NCI-H1092 (cell line): ENCODE measurements at places on chromosomes 4 and X.

DNA sequence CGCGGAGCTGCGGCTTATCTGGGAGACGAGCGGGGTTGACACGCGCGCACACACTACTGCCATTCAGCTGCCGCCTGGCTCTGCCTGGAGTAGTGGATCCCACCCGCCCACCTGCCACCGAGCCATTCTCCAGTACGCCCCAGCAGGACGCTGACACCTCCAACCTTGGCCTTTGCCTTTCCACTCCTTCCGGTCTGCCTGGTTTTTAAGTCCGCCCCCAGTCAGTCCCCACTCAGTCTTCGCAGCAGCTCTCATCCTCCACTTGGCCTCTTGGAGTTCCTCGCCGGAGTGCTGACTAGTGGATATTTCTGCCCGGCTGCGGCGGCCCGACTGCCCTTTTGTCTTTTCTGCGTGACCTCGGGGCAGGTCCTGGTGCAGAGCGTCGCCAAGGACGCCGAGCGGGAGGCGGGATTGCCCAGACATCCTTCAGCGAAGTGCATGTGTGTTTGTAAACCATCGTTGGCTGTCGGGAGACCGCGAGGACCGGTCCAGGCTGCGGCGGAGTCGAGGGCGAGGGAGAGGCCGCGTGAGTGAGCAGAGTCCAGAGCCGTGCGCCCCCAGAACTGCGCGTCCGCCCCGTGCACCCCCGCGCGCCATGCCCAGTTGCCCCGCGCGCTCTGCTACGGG is 1.1 kb downstream of the SLIT2 start:
- DNase-seq: no peak

DNA sequence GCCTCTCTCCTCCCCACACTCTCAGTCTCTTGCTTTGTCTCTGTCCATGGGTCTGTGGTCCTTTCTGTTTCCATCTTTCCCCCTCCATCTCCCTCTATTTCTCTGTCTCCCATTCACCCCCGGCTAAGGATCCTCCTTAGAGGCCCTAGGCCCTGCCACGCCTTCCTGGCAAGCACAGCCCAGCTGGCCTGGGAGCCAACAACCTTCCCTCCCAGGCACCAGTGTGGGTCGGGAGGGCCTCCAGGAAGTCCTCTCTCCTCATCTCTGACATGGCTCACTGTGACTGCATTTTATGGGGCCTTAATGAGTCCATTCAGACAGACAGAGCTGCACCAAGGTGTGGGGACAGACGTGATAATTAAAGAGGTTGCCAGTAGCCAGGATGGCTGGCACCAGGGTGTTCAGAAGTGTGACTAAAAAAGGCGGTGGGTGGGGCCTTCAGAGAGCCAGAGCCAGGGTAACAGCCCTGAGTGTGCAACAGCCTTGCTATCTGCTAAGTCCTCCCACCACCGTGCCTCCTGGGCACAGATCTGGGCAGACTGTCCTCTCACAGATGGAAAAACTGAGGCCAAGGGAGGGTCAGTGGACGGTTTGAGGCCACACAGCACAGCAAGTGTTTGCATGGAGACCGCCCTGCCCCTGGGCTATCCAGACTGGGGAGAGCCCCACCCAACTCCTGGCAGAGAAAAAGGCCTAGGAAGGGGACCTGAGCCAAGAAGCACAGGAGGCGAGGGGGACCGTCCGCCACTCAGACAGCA is 31.5 kb downstream of the BLOC1S4 start:
- DNase-seq: peak; percentile 78

- DNase-seq: no peak
These were observed 311.7 kb upstream of the HTR2C start for GRCh38 chrX:114272096-114272686.

DNA sequence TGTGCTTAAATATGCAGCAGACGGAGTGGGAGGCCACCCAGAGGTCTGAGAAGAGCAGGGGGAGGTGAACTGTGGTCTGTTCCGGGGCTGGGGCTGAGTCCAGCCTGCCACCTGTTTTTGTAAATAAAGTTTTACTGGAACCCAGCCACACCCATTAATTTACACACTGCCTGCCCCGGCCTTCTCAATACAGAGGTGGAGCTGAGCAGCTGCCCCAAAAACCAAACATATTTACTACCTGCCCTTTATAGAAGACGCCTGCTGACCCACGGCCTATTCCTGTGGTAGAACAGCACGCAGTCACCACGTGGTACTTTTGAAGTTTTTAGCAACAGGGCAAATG is 45.9 kb downstream of the FGFRL1 start:
- DNase-seq: no peak

GRCh38 chr4:173436149-173436579 is 37.2 kb upstream of the SCRG1 start:
- DNase-seq: no peak

- DNase-seq: no peak
These were observed 2.7 kb upstream of the SRPK3 start for GRCh38 chrX:153778181-153778580.

- DNase-seq: no peak
These were observed 20.4 kb downstream of the RNF212 start for GRCh38 chr4:1092983-1093361.

GRCh38 chr4:25120146-25120940 is 39.9 kb downstream of the SEPSECS start:
- no peak for DNase-seq

GRCh38 chr4:15674046-15674445 is 7.6 kb upstream of the FAM200B start:
- DNase-seq: no peak

DNA sequence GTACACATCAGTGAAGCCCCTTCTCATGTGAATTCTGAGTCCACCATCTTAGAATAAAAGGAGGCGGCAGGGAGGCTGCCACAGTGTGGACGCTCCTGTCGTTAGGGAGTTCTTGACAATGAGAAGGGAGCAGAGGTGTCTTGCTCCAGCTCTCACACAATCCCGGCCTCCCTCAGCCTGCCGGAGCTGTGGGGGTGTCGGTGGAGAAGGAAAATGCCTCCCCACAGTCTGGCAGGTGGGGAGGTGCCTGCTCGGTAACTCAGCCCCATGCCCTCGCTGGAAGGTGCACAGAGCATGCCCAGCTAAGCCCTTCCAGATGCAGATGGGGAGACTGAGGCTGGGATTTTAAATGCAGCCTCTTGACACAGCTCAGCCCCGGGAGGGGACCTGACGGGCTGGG is 20.0 kb upstream of the SH3TC1 start:
- DNase-seq: no peak

- DNase-seq: no peak
These were observed 139.3 kb downstream of the BMPR1B start for GRCh38 chr4:94897023-94897422.

GRCh38 chrX:129768186-129768585 is 11.6 kb upstream of the SASH3 start:
- DNase-seq: no peak

DNA sequence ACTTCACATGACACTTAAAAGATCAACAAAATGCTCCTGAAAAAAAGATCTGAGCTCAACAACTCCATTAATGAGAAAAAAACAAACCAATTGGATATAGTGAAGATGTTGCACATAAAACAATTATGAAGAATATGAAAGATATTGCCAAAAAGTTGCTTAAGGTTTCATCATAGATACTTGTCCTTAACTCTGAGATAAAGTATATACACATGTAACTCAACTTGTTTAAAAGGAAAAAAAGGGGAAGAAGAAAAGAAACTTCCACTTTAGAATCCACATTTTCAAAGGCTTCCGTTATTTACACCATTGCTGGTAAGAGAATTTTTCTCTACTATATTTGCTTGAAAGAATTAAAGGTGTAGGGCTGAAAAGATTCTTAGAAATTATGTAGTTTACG is 2.7 kb downstream of the AFAP1 start:
- DNase-seq: no peak

DNA sequence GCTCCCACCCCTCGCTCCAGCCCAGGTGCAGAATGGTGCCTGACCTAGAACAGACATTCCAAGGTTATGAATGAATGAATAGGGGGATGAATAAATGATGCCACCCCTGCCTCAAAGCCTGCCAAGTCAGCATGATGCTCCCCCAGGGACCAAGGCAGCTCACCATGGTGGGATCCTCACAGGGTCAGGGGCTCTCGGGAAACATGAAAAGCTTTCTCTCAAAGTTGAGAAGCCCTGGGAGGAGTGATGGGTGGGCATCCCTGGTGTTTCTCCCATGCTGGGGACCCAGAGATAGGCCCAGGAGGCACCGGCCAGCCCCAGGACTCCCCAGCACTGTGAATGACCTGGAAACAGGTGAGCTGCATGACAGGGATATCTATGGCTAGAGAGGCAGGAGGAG is 58.9 kb downstream of the HTRA3 start:
- DNase-seq: no peak

DNA sequence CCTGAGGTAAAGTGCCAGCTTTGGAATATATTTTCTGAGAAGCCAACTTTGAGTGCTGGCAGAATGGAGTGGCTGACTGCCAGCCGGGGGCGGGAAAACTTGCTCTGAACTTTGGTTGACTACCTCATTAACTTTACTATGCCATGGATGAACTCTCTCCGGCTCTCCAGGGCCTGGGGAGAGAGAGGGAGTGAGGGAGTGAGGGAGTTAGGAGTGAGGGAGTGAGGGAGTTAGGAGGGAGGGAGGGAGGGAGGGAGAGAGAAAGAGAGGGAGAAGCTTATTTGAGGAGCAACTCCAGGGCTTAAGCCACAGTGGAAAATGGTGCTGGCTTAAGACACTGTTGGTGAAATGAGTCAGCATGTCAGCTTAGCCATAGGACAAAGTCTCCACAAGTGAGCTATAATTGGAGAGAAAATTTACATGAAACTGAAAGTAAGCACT is 280.9 kb upstream of the RPS6KA3 start:
- no peak for DNase-seq

- no peak for DNase-seq
These were observed 33.9 kb downstream of the SNCA start for GRCh38 chr4:89803036-89803435.

DNA sequence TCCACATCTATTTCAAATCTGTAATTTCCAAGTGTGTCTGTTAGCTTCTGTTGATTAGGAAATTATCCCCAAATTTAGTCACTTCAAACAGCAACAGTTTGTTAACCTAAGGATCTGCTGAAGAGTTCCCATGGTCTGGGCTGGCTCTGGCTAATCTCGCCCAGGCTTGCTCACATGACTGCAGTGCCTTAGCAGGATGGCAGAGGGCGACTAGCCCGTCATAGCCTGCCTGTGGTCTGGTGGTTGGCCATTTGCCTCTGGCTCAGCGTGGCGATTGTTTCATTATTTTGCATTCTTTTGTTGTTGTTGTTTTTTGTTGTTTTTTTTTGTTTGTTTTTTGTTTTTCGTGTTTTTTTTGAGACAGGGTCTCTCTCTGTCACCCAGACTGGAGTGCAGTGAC is 264.0 kb downstream of the TRIML1 start:
- DNase-seq: no peak

DNA sequence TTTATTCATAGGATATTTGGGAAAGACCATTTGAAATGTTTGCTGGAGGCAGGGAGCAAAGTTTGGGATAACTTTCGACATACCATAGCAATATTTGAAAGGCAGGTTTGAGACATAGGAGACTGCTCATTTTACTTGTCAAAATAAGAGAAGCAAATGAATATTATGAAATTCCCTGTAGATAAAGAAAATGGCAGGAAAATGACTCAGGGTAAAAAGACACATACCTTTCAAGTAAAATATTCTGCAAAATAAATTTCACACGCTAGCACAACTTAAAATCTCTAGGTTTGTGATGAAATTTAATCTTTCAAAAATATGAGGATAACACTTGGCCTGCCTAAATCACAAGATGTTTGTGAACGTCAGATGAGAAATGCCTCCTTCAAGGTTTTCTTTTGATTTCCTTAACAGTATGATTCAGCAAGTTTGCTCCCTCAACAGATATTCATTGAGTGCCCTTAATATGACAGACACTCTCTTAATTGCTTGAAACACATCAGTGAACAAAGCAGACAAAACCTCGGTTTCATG is 6.6 kb downstream of the TMEM156 start:
- no peak for DNase-seq

- DNase-seq: no peak
These were observed 14.3 kb downstream of the ZAR1 start for GRCh38 chr4:48504352-48504751.

GRCh38 chr4:74805601-74806000 is 11.3 kb upstream of the BTC start:
- no peak for DNase-seq

GRCh38 chr4:10380735-10381134 is 76.5 kb downstream of the ZNF518B start:
- DNase-seq: no peak

DNA sequence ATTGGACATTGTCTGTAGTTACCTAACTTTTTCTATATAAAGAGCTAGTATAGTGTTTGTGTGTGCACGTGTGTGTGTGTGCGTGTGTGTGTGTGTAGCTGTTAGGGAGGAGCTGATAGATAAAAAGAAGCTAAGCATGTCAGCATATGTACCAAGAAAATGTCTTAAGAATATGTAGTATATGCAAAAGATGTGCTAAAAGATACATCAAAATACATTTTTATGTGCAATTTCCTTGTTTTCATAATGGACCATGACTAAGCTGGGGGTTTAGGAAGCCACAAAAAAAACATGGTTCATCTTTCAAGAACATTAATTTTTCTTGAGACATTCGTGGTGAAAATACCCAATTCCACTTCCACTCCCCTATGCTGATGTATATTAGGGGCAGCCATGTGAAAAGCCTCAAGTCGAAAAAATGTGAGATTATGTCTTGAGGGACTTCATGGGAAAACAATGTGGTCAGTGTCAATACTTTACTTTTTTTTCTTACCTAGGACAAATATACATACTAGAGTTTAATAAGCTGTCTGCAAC is 1599.7 kb downstream of the ARAP2 start:
- DNase-seq: no peak

GRCh38 chr4:168811786-168812651 is 198.0 kb downstream of the CBR4 start:
- no peak for DNase-seq

DNA sequence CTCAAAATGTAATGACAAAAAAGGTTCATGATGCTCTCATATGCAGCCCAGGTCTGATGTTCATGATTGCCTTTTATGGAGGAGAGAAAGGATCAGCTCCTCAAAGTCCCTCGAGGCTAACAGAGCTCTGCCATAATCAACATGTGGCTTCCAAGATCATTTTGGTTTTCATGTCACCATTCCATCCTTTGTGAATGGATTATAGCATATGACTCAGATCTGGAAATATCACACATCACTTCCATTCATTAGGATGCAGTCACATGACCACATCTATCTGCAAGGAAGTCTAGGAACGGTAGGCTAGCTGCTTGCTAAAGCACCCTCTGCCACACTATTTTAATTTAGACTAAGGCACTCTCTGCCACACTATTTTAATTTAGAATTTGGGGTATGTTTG is 77.6 kb downstream of the COX18 start:
- DNase-seq: no peak

GRCh38 chrX:38701073-38701472 is 100.2 kb upstream of the MID1IP1 start:
- DNase-seq: no peak

DNA sequence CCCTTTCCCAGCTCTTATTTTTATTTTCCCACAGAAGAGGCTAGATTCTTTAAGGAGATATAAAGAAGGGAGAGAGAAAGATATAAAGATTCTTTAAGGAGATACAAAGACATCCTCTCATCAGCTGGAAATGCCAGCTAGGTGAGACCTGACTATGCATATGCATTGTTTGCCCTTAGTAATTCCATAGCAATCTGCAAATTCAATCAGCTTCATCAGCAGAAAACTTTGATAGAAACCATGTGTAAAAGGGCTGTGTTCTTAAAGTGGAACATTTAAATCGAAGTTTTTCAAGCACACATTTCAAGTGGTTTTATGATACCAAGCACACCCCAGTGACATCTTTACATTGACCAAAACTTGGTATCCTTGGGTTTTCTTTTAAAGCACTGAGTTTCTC is 24.1 kb downstream of the FHL1 start:
- DNase-seq: no peak

- DNase-seq: no peak
These were observed 590.7 kb upstream of the PITX2 start for GRCh38 chr4:111213531-111213930.

- no peak for DNase-seq
These were observed 92.5 kb downstream of the RAPGEF2 start for GRCh38 chr4:159195361-159195769.
